MM.1S (cell line): ENCODE measurements at places on chromosomes 1 and 21.

- no peak for DNase-seq
Observed at GRCh38 chr1:233340966-233341516, 13.5 kb downstream of the MAP3K21 start.

GRCh38 chr1:231592809-231593208 lies 33.8 kb upstream of the DISC1 start:
- DNase-seq, result no peak

DNA sequence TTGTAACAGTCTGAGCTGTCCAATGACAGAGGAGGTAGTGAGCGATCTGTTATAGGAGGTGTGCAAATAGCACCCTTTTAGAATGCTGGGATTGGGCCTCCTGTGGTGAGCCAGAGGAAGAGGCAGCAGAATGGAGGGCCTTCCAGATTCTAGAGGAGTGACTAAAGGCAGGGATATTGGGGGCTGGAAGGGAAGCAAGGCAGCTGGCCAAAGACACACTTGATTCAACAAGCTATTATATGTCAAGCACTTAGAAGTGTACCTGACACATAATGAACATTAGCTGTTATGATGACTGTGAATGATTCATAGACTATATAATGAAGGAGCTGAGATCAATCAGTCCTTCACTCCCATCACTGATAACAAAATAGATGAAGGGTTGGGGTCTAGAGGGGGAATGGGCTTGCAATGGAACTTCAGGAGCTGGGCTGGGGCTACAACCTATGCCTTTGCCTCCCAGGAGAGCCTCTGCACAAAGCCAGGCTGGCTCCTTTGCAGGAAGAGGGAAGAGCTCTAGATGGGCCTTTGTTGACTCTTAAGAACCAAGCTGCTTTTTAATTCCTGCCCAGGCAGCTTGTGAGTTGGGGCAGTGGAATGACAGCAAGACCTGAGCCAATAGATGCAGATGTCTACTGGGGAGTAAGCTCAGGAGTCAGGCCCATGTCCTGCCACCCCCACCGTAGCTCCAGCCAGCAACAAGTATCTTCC lies 2.3 kb upstream of the MKNK1 start:
- DNase-seq, result no peak

GRCh38 chr1:89809556-89809955 lies 11.3 kb upstream of the LRRC8D start:
- DNase-seq, result no peak

GRCh38 chr1:119133987-119134386 lies 6.5 kb downstream of the WARS2 start:
- no peak for DNase-seq

DNA sequence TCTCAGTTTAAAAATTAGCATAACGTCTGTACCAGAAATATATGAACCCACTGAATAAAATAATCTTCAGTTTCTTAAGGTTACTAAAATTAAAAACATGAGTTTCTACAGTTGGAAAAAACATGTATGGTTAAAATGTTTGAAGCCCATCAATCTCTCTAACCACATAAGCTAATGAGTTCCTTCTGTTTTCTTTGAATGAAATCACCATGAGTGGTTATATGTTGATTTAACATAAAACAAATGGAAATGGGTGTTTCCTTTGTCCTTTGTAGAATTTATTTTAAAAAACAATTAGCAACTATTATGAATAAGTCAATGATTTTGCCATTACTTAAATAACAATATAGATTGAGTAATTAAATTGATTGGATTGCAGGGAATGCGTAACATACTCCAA lies 3.0 kb upstream of the ADGRL2 start:
- no peak for DNase-seq
